Fibroblast of villous mesenchyme (primary cell): ENCODE measurements at places on chromosomes 6 and 20. TPM values are rescaled to one million over a fixed set of nuclear protein-coding genes. Genes with fewer than 3 reads are reported as not detected.
A peak's percentile ranks its signal among the peaks of the same experiment; 100 is the strongest.

GRCh38 chr6:113953346-113953745, 17.6 kb downstream of the HDAC2 start:
- DNase-seq: no peak

DNA sequence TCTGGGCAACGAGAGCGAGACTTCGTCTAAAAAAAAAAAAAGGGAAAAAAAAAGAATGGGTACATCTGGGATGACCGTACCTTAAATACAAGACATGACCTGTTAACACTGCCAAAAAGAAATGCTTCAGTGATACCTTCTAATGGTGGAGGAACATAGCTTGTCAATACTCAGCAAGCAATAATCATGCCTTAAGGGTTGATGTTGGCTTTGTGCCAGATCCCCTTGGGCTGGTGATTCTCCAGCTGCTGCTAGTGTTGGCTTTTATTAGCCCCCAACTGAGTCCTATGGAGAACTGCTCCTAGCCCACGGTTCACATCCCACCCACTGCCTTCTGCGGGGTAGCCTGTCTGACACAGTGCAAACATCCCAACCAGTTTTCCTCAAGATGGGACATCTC, 134.9 kb downstream of the PLCB1 start:
- DNase-seq: no peak

PRELID3B gene
- total RNA-seq: 61.2 and 85.1 TPM in 2 replicates

- no peak for DNase-seq
These were observed 66.1 kb upstream of the SLC22A16 start for GRCh38 chr6:110542311-110543024.

CTCFL gene
- not detected in 2 replicates for total RNA-seq

DNA sequence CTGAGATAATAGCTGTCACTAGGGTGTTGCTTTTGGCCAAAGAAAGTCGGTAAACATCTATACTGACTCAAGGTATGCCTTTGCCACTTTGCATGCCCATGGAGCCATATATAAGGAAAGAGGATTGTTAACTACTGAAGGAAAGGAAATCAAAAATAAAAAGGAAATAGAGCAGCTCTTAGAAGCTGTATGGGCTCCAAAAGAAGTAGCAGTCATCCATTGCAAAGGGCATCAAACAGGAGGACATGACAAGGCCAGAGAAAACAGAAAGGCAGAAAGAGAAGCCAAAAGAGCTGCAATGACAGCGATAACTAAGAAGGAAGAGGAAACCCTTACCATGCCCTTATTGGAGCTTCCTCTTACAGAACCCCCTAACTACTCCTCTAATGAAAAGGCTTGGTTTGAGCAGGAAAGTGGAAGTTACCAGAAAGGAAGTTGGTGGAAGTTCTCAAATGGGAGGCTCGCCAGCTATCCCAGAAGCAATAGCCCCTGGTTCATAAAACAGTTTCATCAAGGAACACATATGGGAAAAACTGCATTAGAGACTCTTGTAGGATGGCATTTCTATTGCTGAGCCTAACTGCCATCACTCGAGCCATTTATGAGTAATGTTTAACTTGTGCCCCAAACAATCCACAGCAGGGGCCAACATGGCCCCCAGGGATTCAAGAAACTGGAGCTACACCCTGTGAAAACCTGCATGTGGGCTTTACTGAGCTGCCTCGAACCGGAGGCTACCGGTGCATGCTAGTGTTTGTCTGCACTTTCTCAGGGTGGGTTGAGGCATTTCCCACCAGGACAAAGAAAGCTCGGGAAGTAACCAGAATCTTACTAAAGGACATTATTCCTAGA, 7.0 kb downstream of the IL22RA2 start:
- no peak for DNase-seq

OTOR gene
- not detected in 2 replicates for total RNA-seq

ALDH8A1 gene
- total RNA-seq: 0.32 TPM in 1 of 2 replicates, not detected in the other

GRCh38 chr6:109799129-109799528, 108.0 kb downstream of the FIG4 start:
- no peak for DNase-seq

- no peak for DNase-seq
These were observed 501.1 kb upstream of the JAG1 start for GRCh38 chr20:11174861-11175260.

NR2E1 gene
- total RNA-seq: not detected in 2 replicates

DNA sequence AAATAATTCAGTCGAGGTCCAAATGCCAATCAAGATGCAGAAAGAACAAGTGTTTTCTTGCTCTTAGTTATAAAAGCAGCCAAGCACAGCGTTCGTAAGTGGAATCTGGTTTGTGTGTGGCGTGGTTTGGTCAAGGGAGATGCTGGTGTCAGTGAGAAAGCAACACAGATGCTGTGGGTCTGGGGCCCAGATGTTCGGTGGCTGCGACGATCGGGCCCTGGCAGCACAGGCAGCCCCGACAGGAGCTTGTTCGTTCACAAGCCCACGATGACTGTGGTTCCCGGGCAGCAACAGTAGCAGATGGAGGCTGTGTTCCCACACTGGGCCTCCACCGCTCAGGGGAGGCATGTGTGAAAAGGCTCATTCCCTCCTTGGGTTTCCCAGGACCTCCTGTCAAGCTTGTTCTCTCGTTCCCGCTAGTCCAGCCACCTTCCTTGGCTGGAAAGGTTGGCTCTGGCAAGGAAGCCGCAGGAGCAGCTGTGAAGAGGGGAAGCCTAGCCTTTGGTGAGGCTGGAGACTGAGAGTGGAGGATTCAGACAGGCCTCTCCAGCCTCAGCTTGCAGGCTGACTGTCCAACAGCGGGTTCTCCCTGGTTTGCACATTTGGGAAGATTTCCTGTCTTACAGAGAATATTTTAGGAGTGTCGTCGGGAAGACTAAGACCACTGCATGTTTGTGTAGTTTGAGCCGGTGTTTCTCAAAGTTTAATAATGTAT, 304.7 kb downstream of the QKI start:
- DNase-seq: no peak

ISM1 gene
- 0.43 and 0.64 TPM in 2 replicates for total RNA-seq

DNA sequence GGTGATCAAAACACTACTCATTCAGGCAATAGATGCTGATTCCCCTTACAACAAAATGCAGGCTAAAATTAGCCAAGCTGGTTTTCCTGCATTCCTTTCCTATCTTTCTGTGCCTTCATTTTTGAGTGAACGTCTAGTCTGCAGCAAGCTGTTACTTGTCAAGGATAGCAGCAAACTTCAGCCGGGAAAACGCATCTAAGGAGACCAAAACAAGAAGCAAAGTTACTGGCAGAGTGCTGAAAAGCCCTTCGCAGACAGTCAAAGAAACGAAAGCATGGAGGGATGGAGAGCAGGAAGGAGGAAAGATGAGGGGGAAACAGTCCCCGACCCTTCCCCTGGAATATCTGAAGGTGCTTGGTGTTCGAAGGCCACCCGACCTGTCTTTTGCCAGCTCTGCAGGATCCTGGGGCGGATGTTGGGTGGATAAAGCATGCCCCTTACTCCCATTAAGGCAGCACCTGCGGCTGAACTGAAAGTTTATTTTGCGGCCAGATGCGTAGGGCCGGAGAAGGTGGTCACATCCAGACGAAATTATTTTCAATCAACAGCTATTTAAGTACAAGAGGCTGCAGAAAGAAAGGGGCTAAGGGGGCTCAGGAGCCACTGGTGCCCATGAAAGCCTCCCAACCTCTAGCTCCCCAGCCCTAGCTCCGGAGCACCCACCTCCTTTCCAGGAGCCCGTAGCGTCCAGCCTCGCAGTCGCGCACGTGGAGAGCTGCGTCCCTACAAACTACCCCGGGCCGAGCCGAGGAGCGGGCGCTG, 538 bp downstream of the FERMT1 start:
- DNase-seq: peak; percentile 63

DSE gene
- 93.3 and 111 TPM in 2 replicates for total RNA-seq

- peak; percentile 68 for DNase-seq
These were observed 81.1 kb downstream of the STXBP5 start for GRCh38 chr6:147285087-147285855.

IFT52 gene
- total RNA-seq: 33.5 and 35.8 TPM in 2 replicates

DNA sequence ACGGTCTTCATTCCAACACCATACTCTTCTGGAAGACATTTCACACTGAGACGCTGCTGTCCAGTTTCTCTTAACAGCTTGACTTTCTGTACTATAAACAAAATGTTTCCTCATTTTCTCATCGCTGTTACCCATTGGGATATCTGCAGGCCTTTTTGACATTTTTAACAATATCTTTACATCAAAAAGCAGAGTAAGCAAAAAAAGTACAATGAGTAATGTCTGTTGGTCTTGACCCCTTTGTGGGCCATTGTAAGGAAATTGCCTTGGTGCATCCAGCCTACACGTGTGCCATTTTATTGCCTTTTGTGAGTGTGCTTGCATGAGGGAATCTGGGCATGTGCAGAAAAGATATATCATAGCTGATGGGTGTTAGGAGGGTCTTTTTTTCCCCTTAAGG, 129.1 kb upstream of the MANEA start:
- no peak for DNase-seq

DNA sequence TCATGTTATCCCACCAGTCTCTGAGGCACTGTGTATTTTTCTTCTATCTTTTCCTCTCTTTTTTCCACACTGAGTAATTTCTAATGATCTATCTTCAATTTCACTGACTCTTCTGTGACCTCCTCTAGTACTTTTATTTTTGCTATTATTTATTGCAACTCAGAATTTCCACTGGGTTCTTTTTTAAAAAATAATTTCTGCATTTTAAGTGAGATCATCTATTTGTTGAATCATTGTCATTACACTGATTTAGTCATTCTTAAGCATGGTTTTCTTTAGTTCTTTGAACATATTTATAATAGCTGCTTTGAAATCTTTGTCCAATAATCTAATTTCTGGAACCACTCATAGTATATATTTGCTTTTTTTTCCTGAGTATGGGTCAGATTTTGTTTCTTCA, 96.7 kb upstream of the SLC22A16 start:
- no peak for DNase-seq

BANF2 gene
- not detected in 2 replicates for total RNA-seq

HCRTR2 gene
- total RNA-seq: not detected in 2 replicates

DNA sequence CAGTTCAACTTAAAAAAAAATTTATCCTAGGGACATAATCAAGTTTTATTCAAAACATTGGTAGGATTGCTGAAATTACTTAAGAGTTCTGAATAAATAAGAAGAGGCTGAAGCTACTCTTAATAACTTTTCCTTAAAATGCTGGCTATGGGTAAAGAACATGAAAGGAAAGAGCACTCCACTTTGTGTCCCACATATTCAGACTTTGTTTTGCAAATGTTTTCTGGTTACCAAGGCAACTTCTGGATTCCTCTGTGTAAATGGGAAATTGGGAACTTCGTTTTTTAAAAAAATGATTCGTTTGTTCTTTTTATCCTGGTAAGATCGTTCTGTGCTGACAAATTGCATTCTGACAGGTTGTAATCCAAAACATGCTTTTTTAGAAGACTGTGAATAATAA, 115.0 kb downstream of the KIF6 start:
- no peak for DNase-seq

DNA sequence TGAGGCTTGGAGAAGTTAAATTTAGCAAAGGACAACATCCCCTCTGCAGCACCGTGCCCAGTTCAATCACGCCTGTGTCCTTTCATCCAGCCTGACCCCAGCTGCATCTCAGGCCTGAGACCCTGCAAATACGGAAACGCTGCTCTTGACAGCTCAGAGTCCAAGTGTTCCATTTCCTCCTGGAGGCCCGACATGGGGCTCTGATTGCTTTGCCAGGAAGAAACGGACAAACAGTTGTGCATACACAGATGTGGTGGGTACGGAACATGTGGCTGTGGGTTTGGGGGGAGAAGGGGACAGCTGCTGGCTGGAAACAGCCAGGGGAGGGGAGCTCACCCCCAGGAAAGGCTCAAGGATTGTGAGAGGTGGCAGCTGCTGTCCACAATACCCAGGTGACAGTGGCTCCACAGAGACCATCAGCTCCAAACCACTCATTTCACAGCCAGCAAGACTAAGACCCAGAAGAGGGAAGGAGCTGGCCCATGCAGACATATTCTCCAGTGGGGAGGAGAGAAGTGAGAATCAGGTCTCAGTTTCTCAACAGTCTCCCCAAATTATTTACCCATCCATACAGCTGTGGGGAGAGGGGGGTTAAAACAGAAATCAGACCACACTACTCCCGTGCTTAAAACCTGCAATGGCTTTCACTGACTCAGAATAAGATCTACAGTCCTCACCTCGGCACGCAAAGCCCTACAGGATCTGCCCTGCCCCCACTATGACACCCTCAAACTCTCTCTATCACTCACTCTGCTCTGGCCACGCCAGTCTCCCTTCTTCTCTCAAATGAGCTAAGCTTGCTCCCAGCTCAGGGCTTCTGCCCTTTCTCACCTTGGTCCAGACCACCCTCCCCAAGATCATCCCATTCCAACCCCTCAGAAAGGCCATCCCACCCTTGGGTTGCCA, 89.1 kb downstream of the PREX1 start:
- DNase-seq: no peak

GRCh38 chr20:38290829-38291814, 12.8 kb upstream of the BPI start:
- peak; percentile 96 for DNase-seq

DNA sequence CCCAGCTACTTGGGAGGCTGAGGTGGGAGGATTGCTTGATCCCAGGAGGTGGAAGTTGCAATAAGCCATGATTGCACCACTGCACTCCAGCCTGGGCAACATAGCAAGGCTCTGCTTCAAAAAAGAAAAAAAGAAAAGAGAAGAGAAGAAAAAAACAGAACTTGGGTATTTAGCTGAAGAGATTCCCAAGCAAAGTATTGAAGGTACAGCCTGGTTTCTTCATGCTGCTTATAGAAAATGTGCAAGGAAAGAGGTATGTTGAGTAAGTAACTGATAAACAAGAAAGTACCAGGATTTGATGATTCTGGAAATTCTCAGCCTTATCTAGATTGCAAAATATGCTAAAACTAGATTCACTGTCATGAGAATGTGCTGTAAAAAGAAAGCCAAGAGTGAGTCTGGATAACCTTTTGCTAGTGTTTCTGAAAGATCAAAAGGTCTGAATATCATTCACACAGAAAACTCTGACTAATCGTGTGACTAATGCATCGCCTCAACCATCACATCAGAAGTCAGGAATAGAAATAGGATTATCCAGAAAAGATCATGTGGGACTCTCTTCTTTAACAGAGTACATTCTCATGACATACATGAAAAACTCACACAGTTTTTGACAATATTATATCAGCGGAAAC, 32.4 kb upstream of the NOP56 start:
- DNase-seq: peak; percentile 56

CCM2L gene
- total RNA-seq: under 0.01 TPM in 1 of 2 replicates, not detected in the other

DNA sequence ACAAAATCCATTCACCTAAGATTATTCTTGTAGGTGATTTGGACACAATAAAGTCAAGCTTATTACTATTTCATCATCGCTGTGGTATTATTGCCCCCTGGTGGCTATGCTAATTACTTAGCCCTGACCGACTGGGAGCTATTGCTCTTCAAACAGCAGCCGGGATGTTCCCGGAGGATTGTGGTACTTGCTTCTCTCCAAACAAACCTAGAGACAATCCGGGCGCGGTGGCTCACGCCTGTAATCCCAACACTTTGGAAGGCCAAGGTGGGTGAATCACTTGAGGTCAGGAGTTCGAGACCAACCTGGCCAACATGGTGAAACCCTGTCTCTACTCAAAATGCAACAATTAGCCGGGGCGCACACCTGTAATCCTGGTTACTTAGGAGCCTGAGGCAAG, 15.4 kb upstream of the STMND1 start:
- peak; percentile 82 for DNase-seq

MTHFD1L gene
- total RNA-seq: 43.2 and 56.0 TPM in 2 replicates

- DNase-seq: no peak
These were observed 73.4 kb upstream of the NRSN1 start for GRCh38 chr6:24052590-24052961.
